Stimulated activated naive CD4-positive, alpha-beta T cell treated with Interleukin-2 at 50 U/mL for 16 hours (primary cell): ENCODE measurements at places on chromosomes 1 and 21.

DNA sequence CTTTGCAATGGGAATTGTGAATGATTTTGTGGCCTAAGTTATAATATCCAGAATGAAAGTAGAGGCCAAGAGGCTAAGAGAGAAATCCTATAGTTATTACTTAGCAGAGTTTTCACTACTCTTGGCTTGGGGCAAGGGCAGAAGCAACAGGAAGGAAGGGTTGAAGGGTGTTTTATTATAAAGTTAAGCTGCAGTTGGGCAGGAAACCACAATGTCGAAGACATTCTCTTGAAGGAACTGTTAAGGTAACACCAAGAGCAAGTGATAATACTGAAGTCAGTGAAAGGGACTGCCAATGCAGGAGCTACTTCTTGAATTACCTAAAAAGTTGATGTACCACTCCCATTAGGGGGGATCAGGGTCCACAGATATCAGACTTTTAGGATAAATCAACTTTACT lies 8.3 kb downstream of the XCL2 start:
- no peak for DNase-seq

GRCh38 chr21:44984428-44984791 lies 44.6 kb downstream of the SLX9 start:
- DNase-seq, result no peak

DNA sequence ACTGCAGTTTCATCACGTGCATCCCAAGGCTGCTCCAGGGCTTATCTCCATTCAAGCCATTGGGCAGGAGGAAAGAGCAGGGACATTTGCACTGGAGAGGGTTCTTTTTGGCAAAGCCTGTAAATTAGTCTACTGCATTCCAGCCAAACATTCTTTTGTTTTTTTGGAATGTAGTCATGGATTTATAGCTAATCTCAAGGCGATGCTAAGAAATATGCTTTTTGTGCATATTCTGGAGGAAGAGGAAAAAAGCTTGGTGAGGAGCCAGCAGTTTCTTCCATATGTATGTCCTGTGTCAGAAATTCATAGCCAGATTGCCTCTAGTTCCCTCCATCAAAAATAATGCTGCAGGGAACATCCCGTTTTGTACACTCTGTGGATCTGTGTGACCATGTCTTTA lies 221.4 kb downstream of the BACH1 start:
- DNase-seq, result no peak

DNA sequence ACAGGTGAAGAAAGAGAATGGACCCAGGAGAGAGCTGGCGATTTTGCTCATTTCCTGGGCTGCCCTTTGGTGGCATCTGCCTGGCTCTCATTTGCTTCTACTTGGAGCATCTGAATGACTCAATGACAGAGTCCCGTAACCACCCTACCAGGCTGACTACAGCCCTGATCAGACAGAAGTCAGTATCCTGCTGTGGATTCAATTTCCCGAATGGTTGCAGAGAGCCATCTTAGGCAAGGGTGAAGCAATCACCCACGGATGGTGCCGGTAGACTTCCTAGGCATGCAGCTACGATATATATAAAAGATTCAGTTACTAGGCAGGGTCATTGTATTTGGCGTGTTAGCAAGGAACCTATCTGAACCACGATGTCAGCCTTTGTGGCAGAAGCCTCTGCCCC lies 10.2 kb downstream of the AJAP1 start:
- DNase-seq, result no peak

- DNase-seq, result no peak
Measured at GRCh38 chr1:234230414-234230862, 142.8 kb upstream of the COA6 start.

DNA sequence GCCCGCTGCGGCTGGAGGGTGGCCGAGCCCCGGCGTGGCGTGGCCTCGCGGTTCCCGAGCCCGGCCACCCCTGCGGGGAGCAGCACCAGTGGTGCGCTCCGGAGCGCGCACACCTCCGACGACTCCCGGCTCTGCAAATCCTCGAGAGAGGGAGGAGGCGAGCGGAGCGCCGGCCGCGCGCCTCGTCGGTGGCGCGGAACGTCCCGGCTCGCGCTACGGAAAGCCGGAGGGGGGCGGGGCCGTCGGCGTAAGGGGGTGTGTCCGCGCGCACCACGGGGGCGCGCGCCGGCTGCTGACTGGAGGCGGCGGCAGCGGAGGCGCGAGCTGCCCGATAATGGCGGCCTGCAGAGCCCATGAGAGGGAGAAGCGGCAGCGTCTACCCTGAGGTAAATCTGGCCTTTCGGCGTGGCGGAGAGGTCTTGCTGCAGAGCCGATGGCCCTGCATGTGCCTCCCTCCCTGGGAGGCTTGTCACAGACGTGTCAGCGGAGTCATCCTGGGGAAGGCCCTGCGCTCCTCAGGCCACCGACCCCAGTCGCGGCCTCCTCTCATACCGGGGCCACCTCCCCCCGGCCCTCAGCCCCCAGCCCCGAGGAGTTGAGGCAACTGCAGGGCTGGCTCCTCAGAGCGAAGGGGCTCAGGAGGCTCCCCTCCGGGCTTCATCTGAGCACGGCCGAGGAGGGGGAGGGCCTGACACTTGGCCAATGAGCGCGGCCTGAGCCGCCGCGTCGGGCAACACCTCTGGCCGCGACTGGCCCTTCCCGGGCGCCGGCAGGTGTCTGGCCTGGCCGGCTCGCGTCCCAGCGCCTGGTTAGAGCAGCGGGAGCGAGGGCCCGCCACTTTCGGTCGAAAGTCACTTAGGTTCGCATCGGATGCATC lies at the start of gene PDIK1L:
PDIK1L (plus strand) TSS at position 295 of the 877 bp plus-strand sequence. CDS start 2,485 bp downstream, outside the sequence.
- DNase-seq, result peak; percentile 89

DNA sequence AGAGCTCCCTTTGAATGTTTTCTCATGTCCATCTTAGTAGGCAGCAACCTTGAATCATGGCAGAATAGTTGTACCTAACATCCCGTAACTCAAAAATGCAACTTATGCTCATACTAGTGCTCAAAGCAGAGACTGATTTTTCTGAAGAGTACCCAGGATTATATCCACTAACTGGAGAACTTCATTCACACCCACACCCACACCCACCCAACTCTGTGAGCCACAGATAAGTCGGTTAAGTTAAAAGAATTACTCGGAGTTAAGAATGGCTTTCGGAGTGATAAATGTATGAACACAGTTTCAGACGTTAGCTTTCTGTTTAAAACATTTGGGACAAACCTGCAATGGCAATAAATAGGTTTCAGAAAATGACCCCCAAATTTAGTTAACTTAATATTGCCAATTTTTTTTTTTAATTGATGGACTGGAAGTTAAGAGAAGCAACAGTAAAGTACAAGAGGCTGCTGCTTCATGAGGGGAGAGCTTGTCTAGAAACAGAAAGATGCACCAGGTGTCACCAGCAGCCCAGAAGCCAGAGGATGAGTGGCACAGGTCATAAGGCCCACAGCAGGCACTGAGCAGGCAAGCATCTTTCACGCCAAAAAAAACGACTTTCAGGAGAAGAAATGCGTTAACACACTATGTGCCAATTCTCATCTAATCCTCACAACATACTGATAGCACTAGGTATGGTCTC lies 48.4 kb upstream of the C1orf198 start:
- DNase-seq, result no peak

- no peak for DNase-seq
Measured at GRCh38 chr1:102252731-102253505, 256.2 kb upstream of the OLFM3 start.

GRCh38 chr1:81115422-81115821 lies 685.3 kb upstream of the ADGRL2 start:
- DNase-seq, result no peak

- no peak for DNase-seq
Measured at GRCh38 chr1:159177272-159177907, 6.0 kb downstream of the CADM3 start.

DNA sequence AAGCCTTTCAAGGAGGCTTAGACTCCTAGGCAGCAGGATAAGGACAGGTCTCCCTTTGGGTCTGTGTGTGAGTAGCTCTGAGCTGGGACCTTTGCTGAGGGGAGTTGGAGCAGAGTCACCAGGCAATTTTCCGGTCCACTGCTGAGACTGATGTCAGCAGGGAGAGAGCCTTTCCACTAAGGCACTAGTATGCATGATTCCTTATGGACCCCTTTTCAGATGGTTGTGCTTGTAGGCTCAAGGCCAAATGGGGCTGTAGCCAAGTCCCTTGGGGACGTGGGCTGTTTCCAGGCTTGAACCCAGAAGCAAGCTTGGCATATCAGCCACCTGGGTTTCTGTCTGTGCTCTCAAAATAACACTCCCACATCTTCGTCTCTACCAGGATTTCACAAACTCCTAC lies 73.0 kb downstream of the CCDC18 start:
- no peak for DNase-seq

- no peak for DNase-seq
Measured at GRCh38 chr1:223217781-223218180, 74.7 kb upstream of the TLR5 start.
